ENCODE measurements at places on chromosomes 7 and 10.
A peak's percentile ranks its signal among the peaks of the same experiment; 100 is the strongest.

DNA sequence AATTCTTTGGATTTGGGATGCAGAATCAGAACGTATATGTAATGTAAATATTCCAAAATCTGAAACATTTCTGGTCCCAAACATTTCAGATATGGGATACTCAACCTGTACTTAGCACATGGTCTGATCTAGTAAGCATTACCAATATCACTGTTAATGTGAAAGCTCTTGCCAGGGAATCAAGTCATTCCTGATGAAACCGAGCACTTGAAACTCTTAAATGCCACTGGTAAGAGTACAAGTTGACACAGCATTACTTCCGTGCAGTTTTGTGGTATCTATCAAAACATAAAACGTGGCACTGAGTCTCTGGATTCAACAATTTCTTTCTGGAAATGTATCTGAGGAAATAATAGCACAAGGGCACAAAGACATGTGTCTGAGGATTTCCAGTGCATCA is 155.7 kb downstream of the RTKN2 start:
- DNase-seq = no peak
- H3K4me1 ChIP-seq = no peaks in the 10 kb centered on the region
- H3K27ac ChIP-seq = no peak overlapping the region
- H3K36me3 ChIP-seq = no peaks in the 10 kb centered on the region
- no peak overlapping the region for H3K4me3 ChIP-seq
- H3K27me3 ChIP-seq = no peaks in the 10 kb centered on the region

DNA sequence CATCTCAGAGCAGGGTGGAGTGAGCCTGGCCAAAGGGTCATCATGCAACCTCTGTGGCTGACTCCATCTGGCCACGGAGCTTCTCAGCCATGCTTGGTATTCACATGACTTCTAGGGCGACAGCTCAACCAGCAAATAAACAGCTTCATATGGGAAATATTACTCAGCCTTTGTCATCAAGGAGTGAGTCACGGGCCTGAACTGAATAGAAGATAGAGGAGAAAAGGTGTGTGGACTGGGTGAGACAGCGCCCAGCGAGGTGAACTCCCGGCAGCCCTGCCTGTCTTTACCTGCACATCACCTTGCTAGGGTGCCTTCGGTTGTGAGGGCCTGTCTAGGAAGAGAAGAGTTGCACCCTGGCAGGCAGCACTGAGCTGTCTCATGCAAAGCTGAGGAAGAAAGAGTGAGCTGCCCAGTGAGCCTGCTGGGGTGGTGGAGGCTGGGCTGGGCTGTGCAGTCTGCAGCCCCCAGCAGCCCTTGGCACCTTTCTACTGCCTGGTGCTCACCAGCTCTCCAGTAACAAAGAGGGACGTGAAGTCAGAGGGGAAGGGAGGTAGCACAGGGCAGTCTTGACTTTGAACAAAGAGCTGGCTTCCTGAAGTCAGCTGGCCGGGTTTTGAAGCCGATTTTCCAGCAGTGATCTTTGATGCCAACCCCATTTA is 114.2 kb downstream of the EGFR start:
- peaks cover 66% of the 10 kb centered on the region for H3K4me1 ChIP-seq
- peak overlapping the region; percentile 87 for H3K27ac ChIP-seq
- DNase-seq = no peak
- no peaks in the 10 kb centered on the region for H3K27me3 ChIP-seq
- no peak overlapping the region for H3K4me3 ChIP-seq

GRCh38 chr7:102431617-102432298 is 1.6 kb upstream of the ORAI2 start:
- no peak overlapping the region for H3K4me3 ChIP-seq
- peak overlapping the region; percentile 28 for H3K27ac ChIP-seq
- H3K4me1 ChIP-seq = peaks cover 30% of the 10 kb centered on the region
- H3K27me3 ChIP-seq = no peaks in the 10 kb centered on the region
- H3K36me3 ChIP-seq = peaks cover 11% of the 10 kb centered on the region
- DNase-seq = no peak

DNA sequence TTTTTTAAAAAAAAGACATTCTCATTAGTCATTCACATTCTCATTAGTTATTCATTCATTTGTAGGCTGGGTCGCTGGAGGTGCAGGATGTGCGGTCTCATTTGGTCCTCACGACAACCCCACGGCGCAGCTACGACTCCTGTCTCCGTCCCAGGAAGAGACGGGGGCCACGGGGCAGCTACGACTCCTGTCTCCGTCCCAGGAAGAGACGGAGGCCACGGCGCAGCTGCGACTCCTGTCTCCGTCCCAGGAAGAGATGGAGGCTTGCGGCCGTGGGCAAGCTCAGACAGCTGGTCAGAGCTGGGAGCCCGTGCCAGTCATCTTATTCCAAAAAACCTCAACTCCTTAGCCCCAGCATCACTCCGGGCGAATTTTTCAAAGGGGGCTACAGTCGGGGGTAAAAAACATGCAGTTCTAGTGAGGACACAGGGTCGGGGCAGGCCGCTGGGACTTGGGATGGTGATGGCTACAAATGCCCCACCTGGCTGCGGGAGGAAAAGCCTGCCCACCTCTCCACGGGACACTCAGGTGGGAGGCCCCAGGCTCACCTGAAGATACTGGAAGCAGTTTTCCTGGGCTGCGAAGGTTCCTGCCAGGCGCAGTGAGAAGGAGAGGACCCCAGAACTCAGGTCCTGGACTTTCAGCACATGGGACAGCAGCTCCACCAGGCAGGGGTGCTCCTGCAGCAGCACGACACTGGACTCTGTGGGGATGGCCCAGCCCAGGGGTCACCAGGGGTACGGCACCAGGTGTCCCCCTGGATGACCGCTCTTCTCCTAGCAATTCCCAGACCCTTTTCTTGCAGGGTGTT is 8.3 kb downstream of the BRAT1 start:
- H3K36me3 ChIP-seq = peaks cover 79% of the 10 kb centered on the region
- no peak overlapping the region for H3K27ac ChIP-seq
- DNase-seq = no peak
- H3K4me1 ChIP-seq = no peaks in the 10 kb centered on the region

DNA sequence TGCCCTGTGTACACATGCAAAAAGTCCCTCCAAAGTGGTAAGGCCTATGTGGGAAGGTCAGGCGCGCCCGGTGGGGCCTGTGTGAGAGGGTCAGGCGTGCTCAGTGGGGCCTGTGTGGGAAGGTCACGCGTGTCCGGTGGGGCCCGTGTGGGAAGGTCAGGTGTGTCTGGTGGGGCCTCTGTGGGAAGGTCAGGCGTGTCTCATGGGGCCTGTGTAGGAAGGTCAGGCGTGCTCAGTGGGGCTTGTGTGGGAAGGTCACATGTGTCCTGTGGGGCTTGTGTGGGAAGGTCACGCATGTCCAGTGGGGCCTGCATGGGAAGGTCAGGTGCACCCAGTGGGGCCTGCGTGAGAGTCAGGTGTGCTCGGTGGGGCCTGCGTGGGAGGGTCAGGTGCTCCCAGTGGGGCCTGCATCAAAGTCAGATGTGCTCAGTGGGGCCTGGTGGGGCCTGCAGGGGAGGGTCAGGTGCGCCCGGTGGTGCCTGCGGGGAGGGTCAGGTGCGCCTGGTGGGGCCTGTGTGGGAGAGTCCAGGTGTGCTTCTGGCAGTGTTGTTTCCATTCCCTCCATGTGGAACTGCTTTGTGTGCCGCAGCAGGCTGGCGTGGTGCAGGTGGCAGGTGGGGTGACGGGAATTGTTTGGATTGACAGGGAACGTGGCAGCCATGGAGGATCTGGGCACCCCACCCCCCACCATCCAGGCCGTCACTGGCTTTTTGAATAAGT is 15.4 kb downstream of the LRRC27 start:
- H3K4me1 ChIP-seq = no peaks in the 10 kb centered on the region
- peaks cover 46% of the 10 kb centered on the region for H3K36me3 ChIP-seq
- DNase-seq = no peak
- no peak overlapping the region for H3K27ac ChIP-seq
- H3K4me3 ChIP-seq = no peak overlapping the region

DNA sequence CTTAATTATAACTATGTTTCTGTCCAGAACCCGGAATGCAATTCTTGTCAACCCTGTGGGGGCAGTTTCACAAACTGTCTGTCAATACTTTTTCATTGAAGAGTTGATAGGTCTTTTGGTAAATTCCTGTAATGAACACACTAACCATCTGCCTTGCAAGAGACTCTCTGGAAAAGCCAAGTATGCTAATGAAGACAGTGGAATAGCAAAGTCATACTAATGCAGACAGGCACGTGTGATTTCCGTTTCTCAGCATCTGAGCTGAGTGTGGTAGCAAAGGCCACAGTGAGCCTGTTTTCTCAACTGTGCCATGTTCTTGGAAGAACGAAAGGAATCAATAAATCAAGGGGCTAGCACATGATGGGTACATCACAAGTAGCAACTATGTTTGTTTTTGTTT is 494.1 kb upstream of the NRP1 start:
- no peaks in the 10 kb centered on the region for H3K27me3 ChIP-seq
- no peaks in the 10 kb centered on the region for H3K36me3 ChIP-seq
- H3K4me3 ChIP-seq = no peak overlapping the region
- H3K4me1 ChIP-seq = no peaks in the 10 kb centered on the region
- DNase-seq = no peak

DNA sequence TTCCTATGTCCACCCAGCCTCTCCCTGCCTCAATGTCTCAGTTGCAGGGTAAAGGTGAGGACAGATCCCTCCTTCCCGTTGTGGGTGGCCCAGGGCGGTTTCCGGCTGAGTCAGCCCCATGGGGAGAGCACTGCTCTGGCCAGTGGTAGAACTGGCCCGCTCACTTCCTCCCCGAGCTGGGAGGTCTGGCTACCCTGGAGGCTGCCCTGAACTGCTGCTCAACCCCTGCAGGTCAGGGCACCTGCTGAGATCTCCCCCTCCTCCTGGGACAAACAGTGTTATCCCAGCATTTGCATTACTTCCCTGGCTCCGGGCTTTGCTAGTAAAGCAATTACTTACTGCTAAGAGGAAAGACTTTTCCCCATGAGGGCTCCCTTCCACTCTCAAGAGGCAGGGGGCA is 21.4 kb upstream of the IMPDH1 start:
- H3K4me1 ChIP-seq = no peaks in the 10 kb centered on the region
- no peak for DNase-seq
- H3K27ac ChIP-seq = no peak overlapping the region
- no peak overlapping the region for H3K4me3 ChIP-seq

GRCh38 chr10:88388324-88388723 is 194.8 kb downstream of the RNLS start:
- H3K27me3 ChIP-seq = no peaks in the 10 kb centered on the region
- no peaks in the 10 kb centered on the region for H3K36me3 ChIP-seq
- no peak for DNase-seq
- H3K27ac ChIP-seq = peak overlapping the region; percentile 50
- no peak overlapping the region for H3K4me3 ChIP-seq
- H3K4me1 ChIP-seq = peaks cover 40% of the 10 kb centered on the region

DNA sequence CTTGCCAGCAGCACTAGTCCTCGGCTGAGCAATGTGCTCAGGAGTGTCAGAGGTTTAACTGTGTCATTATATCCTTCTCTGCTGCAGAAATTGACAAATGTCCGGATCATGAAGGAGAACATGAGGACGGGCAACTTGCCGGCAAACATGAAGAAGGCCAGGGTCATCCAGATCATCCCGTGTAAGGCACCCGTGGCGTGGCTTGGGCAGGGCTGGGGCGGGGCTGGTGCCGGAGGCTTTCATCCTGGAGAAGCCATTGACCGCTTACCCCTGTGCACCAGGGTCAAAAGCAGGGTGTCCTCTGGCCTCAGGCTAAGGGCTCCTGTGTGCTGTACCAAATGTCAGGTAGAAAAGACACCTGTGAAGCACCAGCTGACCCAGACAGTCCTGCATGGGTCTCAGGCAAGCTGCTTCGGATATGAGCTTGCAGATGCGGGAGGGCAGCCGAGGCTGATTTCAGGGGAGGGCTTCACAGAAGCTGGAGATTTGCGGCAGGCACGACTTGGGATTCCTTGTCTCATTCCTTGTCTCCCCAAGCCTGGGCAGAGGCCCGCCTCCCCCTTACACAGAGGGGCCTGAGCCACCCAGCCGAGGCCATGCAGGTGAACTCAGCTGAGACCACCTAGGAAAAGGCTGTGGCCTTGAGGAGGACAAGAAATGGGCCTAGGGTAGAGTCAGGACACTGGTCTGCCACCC is 55.4 kb downstream of the MKI67 start:
- H3K4me1 ChIP-seq = peaks cover 3% of the 10 kb centered on the region
- no peak overlapping the region for H3K4me3 ChIP-seq
- no peaks in the 10 kb centered on the region for H3K27me3 ChIP-seq

GRCh38 chr7:64359543-64359942 is 45.8 kb downstream of the ZNF736 start:
- no peak for DNase-seq
- H3K4me1 ChIP-seq = no peaks in the 10 kb centered on the region
- no peak overlapping the region for H3K4me3 ChIP-seq

DNA sequence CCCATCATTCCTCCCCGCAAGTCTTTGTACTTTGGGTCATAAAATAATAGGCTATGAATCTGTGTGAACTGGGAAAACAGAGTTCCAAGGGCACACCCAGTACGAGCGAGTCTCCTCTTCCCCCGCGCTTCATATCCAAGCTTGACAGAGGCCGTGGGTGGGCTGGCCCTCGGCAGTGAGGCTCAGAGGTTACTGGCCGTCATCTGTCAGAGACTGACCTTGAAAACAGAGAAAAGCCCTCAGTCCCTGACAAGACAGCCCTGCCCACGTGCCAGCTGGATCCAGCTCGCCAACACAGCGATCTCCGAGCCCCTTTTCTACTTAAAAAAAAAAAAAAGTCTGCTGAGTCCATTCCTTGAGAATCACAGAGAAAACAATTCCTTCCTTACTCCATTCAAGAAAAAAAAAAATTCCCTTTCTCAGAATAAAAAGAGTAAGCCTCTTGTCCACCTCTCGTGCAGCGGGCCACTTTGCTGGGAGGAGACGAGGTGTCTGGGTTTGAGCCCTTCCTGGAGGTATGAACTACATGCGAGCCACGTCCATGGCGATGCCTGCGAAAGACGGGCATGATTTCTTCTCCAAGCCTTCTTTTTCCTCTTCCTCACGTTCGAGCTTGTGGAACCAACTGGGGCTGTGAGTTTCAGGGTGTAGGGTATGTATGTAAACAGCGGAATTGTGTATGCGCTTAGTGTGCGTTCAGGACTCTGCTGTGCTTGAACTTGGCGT is 744 bp upstream of the BICC1 start:
- DNase-seq = no peak
- no peaks in the 10 kb centered on the region for H3K27me3 ChIP-seq
- H3K27ac ChIP-seq = peak overlapping the region; percentile 63
- peaks cover 35% of the 10 kb centered on the region for H3K4me1 ChIP-seq
- peak overlapping the region; percentile 81 for H3K4me3 ChIP-seq
- H3K36me3 ChIP-seq = no peaks in the 10 kb centered on the region

- H3K27ac ChIP-seq = peak overlapping the region; percentile 70
- DNase-seq = peak; percentile 96
- H3K4me1 ChIP-seq = peaks cover 18% of the 10 kb centered on the region
- no peak overlapping the region for H3K4me3 ChIP-seq
- no peaks in the 10 kb centered on the region for H3K27me3 ChIP-seq
- H3K36me3 ChIP-seq = no peaks in the 10 kb centered on the region
These were observed 304.4 kb upstream of the LYZL1 start for GRCh38 chr10:28984431-28984830.

DNA sequence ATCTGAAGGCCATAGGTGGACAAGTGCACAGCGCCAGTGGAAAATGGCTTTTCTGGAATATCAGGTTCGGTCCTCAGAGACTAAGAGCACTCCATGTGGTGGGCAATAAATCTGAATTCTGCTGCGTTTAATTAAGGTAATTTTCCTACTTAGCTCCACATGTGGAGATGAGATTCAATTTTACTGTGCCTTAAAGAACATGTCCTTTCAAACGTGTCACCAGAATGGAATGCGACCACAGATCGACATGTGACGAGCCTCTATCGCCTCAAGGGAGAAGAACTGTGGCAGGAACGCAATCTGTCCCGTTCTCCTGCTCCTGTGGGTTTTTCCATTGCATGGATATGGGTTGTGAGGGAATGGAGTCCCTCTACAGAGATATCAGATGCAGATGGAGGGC is 205.3 kb upstream of the ZNF32 start:
- no peak overlapping the region for H3K27ac ChIP-seq
- H3K27me3 ChIP-seq = no peaks in the 10 kb centered on the region
- H3K4me3 ChIP-seq = no peak overlapping the region
- no peaks in the 10 kb centered on the region for H3K36me3 ChIP-seq
- no peak for DNase-seq
